ENCODE measurements at places on chromosomes 4 and X.

GRCh38 chr4:14582677-14583076, 419.6 kb upstream of the CPEB2 start:
- DNase-seq = no peak

GRCh38 chrX:109847257-109848187, 114.5 kb upstream of the ACSL4 start:
- peak; percentile 49 for DNase-seq

- DNase-seq = no peak
Measured at GRCh38 chr4:95640311-95640710, 91.5 kb upstream of the UNC5C start.

- no peak for DNase-seq
Measured at GRCh38 chrX:32576885-32577284, 634.5 kb downstream of the DMD start.

GRCh38 chr4:81470456-81471297, 1.0 kb downstream of the RASGEF1B start:
- DNase-seq = peak; percentile 9

- peak; percentile 16 for DNase-seq
Measured at GRCh38 chrX:10582945-10583344, 37.4 kb downstream of the MID1 start.

DNA sequence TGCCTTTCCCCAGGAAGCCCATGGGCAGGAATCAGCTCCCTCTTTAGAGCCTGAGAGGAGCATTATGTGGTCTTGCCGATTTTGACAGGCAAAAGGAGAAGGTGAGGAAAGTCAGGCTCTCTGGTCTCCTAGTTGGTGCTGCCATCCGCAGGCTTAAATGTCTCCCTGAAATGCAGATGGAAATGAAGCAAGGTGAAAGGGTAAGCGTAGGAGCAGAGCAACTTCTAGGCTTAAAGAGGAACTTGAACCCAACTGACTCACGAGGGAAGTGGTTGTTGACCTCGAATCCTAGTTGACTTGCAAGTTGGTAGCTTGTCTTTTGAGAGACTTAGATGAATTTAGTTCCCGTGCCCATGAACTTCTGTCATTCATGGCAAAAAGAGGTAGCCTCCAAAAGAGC, 205.9 kb downstream of the PTTG2 start:
- DNase-seq = no peak

DNA sequence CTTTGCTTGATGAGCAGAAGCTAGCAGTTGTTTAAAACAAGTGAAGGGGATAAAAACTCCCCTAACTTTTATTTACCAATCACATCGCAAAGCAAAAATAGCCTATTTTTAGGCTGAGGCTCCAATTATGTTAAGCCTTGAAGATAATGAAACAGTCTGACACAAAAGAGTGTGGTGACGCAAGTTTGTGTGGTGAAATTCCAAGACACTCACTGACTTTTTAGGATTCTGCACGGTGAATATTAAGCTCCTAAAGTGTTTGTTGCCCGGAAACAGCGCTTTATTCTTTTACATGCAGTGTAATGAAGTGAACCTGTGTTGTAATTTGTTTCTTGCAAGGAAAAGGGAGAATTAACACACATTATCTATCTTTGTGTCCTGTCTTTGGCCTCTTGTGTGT, 74.8 kb downstream of the POLA1 start:
- no peak for DNase-seq

- no peak for DNase-seq
Measured at GRCh38 chrX:97260679-97261078, 377.0 kb downstream of the RPA4 start.

GRCh38 chr4:86961605-86962295, 26.9 kb downstream of the AFF1 start:
- no peak for DNase-seq

DNA sequence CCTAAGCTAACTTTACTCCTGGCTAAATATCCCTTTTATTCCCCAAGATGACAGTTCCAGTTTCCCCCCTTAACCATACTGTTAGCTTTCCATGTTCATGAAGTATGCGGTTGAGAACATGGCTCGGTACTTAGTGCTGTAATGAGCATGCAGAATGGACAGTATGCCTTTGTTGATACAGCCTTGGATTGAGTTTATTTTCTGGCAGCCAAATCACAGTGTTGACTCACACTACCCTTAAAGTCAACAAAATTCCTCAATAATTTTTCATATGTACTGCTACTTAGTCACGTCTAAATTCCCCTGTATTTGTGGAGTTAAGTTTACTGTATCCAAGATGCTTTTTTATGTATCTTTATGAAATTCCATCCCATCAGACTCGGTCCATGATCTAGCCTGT, 1.4 kb upstream of the VEGFC start:
- peak; percentile 69 for DNase-seq

DNA sequence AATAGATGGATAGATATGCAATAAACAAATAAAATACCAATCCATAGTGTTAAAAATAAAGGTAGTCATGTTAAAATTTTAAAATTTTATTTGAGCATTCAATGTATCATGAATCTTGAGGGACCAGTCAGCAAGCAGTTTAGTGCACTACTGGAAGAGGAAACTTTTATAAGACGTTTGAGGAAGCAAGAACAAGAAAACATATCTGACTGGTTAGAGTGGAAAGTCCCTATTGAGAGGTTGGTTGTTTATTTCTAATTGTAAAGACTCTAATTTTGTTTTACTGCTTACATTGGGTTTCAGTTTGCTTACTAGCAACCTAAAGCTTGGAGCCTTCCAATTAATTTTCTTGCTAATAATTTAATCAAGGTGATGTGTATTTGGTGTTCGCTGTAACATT, 786.2 kb downstream of the RAB28 start:
- no peak for DNase-seq

DNA sequence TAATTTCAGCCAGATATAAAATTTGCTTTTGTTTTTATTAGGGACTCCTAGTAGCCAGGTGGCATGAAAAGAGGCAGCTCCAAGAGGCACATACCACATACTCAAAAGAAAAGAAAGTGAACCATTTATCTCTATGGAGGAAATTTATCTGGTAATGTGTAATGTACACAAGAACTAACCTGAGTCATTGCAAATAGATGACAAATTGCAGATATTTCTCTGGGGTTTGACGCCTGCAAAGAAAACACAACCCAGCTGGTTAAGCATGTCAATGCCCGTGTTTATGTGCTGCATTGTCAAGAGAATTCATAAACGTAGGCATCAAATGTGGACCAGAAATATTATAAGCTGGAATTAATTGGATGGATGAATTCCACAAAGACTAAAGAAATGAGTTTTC, 46.9 kb upstream of the PHKA2 start:
- DNase-seq = no peak

DNA sequence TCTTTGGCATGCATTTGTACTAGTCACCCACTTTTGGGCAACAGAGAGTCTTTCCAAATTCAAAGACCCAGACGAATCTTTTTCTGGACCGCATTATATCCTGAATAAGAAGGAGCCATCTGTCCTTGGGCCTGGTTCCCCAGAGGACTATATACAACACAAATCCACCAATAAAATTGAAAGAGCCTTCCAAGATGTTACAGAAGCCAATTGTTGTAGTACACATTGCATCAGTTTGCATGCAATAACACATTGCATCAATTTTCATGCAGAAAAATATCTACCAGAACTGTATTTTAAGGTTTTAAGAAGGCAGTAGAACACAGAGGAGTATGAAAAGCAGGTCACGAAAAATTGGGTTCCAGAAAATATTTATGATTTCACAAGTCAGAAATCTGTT, 203.2 kb downstream of the HTR2C start:
- DNase-seq = no peak

DNA sequence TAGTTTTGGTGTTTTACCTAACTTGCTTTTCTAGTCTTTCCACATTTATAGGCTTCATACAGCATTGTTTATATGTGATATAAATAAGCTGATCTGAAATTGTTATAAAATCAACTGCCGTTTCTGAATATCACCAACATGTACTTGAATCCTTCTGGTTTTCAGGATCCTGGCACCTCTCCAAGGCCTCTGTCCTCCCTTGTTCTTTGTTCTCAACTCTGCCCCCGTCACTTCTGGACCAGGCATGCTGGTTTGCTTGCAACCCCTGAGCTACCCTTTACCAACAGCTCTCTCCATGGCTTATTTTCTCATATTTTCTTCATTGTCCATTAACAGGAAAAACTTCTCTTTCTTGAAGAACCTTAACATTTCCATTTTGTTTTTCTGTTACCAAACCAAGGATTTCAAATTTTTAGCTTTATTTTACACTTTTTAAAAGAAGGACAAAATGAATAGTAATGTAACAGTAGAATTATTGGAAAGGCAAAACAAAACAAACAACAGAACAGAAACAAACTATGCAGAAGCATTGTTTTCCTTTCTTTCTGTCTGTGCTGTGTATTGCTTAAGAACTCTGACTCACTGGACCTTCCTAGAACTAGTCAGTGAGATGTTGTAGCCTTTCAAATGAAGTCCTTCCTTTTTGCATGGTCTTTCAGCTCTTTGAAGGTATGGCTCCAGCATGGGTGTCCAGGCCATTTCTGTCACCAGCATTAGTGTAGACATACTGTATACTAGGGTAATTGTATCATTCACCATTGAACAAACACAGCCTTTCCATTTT, 44.8 kb downstream of the BANK1 start:
- DNase-seq = peak; percentile 71

DNA sequence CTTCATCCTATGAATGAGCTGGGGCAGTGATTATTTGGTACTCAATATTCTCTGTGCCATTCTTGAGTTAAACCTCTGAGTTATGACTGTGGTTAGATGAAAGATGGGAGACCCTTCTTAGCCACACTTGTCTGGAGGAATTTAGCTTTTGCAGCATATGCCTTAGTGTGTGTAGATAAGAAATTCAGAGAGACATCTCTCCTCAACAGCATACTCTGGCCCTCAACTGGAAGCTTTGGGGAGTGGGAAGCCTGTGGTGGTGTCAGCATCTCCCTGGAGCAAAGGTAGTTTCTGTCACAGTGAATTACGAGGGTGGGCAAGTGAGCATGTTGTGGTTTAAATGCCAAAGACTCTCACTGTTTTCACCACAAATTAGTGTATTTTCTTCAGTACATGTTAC, 58.7 kb downstream of the UGT2A3 start:
- no peak for DNase-seq

DNA sequence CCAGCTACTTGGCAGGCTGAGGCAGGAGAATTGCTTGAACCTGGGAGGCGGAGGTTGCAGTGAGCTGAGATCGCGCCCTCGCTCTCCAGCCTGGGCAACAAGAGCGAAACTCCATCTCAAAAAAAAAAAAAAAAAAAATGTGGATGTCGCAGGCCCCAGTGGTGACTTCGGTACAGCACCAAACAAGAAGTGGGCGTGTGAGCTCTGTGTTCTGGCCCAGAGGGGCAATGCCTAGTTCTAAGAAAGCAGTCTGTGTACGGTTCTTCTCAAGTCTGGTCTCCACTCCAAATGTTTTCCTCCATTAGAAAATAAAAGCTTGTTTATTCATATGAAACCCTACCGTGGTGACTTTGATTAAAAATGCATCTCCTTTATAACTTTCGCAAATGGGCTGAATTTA, 92.0 kb upstream of the DDX3X start:
- DNase-seq = no peak

- peak; percentile 39 for DNase-seq
Measured at GRCh38 chr4:89324671-89325070, 17.1 kb upstream of the GPRIN3 start.

DNA sequence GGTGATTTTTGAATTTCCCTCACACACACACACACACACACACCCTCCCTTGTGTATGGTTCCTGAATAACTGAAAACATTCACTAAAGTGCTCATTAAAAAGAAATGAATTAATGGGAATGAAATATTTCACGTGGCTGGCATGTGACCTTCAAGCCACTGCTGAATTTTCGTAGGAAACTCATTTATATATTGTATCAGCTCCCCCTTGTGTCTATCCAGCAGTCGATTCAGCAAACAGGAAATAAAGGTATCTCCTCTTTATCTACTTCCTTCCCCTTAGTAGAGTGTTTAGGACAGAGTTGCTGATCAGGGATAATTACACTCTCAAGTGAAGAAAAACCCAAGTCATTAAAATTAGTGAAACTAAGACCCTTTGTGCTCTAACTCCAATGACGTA, 912.6 kb upstream of the LCORL start:
- DNase-seq = no peak

DNA sequence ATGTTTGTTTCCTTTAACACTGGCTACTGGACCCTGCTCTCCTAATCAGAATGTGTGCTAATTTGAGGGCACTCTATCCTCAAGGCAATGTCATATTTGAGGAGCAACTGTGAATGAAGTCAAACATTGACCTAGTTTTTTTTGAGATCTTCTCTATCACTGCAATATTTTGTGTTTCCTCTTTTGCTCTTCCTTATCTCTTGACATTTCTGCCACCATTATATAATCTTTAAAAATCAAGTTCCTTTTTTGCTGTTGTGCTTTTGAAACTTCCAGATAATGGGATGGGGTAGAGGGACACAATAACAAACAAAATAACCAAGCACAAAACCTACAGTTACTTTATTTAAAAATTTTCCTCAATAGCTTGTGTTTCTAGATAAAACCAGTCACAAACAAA, 7.4 kb upstream of the WDFY3 start:
- DNase-seq = no peak

GRCh38 chrX:13474164-13474516, 95.3 kb upstream of the EGFL6 start:
- no peak for DNase-seq

DNA sequence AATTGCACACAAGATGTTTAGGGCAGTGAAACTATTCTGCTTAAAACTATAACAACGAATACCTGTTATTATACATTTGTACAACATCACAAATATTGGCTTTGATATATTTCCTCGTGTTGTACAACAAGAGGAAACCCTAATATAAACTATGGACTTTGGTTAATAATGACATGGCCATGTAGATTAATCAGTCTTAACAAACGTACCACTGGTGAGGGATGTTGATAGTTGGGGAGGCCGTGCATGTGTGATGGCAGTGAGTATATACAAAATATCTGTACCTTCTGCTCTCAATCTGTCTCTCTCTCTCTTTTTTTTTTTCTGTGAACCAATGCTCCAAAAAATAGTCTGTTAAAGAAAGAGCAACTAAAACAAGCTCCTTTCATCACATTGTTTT, 22.2 kb upstream of the HPGD start:
- no peak for DNase-seq

DNA sequence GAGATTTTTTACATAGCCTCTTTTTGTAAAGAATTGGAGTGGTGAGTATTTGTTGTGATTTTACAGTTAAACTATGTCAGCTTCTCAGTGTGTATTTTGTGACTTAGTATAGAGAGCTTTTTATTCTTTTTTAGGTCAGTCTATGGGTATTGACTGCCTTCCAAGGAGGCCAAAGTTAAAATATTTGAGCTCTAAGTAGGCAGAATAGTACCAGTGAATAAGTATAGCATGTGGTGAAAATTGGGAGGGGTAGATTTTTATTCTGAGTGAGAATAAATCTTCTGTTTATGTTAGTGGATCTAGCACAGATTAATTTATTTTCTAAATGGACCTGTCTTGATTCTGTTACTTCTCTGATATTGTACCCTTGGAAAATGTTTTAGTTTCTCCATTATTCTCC, 37.5 kb downstream of the HERC3 start:
- peak; percentile 13 for DNase-seq

DNA sequence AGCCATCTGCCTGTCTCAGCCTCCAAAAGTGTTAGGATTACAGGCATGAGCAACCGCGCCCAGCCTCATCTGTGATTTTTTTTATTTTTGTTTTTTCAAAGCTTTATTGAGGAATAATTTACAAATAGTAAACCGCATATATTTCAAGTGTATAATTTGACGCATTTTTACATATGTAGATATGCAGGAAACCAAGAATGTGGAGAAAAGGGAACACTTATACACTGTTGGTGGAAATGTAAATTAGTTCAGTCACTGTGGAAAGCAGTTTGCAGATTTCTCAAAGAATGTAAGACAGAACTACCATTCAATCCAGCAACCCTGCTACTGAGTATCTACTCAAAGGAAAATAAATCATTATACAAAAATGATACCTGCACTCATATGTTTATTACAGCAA, 85.9 kb downstream of the SLC16A2 start:
- no peak for DNase-seq

Data from AG20443 (cell line).